Activated CD4-positive, alpha-beta memory T cell treated with anti-CD3 and anti-CD28 coated beads for 36 hours (primary cell): ENCODE measurements at places on chromosomes 2 and 18.

- DNase-seq: no peak
Measured at GRCh38 chr2:205535001-205535400, 147.3 kb upstream of the NRP2 start.

- DNase-seq: no peak
Measured at GRCh38 chr2:43461453-43462073, 134.3 kb downstream of the THADA start.

DNA sequence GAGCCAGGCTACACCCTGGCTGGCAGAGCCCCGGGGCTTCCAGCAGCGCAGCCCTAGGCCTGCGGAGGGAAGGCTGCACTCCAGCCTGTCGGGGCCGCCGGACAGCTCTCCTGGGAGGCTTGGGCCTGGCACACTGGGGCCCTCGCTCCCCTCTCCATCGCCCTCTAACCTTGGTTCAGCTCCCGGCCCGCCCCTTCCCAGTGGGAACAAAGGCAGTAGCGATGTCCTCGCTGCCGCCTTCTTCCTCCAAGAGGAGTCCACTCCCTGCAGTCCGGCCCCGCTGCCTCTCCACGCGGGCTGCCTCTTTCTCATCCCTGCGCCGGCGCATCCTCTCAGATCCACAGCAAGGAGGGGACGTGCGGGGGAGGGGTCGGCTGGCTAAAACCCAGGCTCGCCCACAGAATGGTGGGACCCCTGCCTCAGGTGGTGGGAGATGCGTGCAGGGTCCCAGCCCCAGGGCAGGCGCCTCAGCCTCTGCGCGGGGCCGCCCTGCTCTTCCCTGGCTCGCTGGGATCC, 138.1 kb downstream of the TWIST2 start:
- no peak for DNase-seq

- DNase-seq: no peak
Measured at GRCh38 chr2:188884046-188884445, 90.1 kb upstream of the COL3A1 start.

DNA sequence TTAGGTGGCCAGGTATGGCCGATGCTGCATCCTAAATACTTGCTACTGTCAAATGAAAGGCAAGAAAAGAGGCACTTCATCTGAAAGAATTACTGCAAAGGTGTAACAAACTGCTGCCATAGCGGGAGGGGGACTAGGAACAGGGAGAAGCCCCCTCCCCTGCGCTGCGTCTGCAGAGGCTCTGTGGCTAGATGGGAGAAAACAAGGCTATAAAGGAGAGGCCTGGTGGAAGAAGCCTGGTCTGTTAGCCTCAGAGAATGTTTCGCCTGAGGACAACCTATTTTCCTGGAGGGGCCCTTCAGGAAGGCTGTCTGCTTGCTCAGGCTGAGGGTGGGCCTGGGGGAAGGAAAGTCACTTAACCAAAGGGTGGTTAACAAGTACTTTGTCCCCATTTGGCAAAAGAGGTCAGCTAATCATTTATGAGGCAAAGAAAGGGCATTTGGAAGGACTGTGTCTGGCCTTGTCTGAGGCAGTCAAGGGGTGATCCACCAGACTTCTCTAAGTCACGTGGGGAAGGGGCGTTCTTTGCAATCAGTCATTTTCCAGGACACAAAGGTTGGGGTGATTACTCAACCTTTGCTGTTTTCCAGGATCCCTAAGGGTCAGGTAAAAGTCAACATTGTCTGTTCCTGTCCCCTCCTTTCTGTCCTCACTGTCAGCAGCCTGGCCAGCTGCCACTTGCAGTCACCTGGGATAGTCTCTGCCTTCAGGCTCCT, 103.0 kb upstream of the TMEM200C start:
- no peak for DNase-seq

GRCh38 chr2:172434821-172435605, 7.6 kb downstream of the ITGA6 start:
- DNase-seq: no peak

- no peak for DNase-seq
Measured at GRCh38 chr18:49745045-49746014, 68.0 kb downstream of the ACAA2 start.
